ENCODE measurements at places on chromosomes 4 and X.

GRCh38 chr4:100657187-100657586, 139.4 kb upstream of the EMCN start:
- DNase-seq, result no peak

GRCh38 chr4:92451782-92452181, 148.0 kb downstream of the GRID2 start:
- DNase-seq, result no peak

DNA sequence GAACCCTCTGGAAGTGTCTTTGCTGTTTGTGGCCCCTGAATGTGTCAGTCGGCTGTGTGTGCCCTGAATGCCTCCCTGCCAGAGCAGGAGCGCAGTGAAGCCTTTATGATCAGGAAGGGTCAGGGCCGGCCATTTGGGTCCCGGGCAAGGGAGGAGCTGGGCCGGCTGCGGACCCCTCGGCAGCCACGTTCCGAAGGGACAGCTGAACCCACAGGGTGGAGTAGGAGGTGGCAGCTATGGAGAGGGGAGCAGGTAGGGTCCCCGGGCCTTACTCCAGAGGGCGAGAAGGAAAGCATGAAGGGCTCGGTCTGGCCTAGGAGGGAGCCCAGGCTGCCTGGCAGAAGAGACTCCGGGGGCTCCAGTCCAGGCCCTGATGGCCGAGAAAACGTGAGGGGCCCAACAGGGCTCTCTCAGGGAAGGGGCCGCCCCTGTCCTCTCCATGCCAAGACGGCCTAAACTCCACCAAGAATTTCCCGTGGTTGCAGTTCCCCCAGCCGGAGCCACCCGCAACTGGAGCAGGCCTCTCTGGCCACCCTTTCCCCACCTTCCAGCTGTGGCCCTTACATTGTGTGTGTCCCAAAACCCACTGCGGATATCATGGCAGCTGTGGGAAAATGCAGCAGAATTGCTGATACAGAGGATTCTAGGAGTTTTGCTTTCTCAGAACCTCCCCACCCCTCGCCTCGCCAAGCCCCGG, 182.2 kb upstream of the STK26 start:
- DNase-seq, result no peak

- peak; percentile 23 for DNase-seq
Measured at GRCh38 chrX:34877436-34877835, 65.2 kb upstream of the FAM47B start.

DNA sequence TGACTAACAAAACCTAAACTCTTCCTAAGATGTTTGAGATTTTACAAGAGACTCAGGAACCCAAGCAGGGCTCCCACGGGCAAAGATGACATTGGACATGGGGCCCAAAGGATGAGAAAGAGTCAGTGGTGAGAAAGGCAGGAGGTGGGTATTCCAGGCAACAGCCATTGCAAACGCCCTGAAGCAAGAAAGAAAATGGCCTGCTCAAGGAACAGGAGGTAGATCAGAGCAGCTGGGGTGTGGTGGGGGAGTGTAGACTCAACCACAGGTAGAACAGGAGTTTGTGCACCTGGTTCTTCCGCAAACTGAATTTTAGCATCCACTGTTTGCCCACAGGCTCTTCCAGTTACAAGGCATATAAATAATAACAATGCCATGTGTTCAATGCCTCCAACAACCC, 3.3 kb downstream of the PPP2R2C start:
- no peak for DNase-seq

DNA sequence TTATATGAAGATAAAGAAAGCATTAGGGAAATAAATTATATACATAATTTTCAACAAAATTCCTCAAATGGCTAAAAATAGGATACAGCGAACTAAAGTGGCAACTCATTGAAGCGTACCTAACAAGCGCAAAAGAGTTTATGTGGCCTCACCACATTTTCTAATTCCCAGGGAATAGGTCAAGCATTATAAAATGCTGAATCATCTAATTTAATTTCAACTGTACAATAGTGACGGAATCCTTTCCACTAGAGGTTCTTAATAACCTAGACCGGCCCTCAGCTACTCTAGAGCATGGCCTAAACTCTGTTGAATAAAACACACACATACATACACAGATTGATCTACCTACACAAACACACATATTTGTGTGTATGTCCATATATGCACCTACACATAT, 29.1 kb downstream of the CXXC4 start:
- DNase-seq, result no peak

DNA sequence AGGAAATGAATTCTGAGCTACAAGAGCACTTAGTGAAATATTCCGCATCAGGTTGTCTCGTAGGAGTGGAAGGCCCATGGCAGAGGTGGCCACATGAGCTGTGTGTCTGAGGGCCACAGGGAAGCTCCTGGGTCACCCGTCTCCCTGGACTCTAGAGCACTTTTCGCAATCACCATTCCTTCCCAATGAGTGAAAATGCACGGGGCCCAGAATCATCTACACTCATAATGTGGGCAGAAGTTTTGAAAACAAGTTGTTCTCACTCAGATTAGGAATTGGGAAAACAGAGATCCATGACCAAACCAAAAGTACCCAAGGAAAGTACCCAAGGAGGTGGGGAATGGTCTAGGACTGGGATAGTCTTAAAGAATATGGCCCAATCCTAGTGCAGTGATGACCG, 94.4 kb downstream of the SCD5 start:
- DNase-seq, result no peak

GRCh38 chr4:13782231-13782630, 154.7 kb upstream of the BOD1L1 start:
- DNase-seq, result no peak

DNA sequence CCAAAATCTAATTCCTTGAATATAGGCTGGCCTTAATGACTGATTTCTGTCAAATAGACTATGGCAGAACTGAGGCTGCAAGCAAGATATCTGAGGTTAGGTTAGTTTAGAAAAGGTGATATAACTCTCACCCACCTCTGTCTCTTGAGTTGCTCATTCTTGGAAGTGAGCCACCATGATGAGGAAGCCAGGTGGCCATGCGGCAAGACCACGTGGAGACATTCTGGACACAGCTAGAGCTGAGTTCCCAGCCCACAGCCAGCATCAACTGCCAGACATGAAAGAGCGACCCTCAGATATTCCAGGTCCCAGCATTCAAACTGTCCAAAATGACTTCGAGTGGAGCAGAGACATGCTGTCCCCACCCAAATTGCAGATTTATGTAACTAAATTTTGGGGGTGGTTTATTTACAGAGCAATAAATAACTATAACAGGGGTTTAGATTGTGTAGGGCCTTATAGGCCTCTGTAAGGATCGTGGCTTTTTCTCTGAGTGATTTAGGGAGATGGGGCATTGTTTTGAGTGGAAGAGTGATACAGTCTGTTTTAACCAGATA, 33.7 kb downstream of the USP53 start:
- peak; percentile 5 for DNase-seq

- DNase-seq, result no peak
Measured at GRCh38 chr4:41360921-41361793, 104.4 kb downstream of the UCHL1 start.

GRCh38 chr4:138445098-138445497, 202.9 kb upstream of the SLC7A11 start:
- DNase-seq, result peak; percentile 84

GRCh38 chr4:138409670-138410069, 167.5 kb upstream of the SLC7A11 start:
- DNase-seq, result no peak

GRCh38 chr4:182022909-182023308, 220.3 kb upstream of the TENM3 start:
- DNase-seq, result no peak

DNA sequence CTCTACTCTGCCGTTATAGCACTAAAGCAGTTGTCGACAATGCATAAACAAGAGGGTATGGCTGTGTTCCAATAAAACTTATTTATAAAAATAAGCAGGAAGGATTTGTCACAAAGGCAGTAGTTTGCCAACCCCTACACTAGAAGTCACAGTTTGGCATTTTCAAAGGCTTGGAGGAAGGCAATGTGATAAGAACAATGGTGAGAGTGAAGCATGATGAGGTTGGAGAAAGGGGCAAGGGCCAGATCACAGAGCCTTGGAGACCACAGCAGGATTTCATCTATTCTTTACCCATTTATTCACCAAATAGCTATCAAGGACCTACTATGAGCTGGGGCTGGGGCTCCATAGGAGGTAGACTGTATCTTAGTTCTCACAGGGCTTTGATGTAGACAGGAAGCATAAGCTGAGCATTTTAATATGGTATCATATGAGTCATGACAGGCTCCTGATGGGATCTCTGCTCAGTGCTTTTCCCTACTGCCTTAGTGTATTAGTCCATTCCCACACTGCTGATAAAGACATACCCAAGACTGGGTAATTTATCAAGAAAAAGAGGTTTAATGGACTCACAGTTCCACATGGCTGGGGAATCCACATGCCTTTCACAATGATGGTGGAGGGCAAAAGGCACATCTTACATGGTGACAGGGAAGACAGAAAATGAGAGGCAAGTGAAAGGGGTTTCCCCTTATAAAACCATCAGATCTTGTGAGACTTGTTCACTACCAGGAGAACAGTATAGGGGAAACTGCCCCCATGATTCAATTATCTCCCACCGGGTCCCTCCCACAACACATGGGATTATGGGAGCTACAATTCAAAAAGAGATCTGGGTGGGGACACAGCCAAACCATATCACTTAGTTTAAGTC, 58.9 kb downstream of the PPM1K start:
- no peak for DNase-seq

DNA sequence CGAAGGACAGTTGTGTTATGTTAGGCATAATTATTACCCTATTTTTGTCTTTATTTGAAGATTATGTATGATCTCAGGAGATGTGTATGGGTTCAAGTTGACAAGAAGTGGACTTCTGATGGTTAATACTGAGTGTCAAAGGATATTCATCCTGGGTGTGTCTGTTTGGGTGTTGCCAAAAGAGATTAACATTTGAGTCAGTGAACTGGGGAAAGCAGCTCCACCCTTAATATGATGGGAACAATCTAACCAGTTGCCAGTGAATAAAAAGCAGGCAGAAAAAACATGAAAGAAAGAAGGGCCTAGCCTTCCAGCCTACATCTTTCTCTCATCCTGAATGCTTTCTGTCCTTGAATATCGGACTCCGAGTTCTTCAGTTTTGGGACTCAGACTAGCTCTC, 332.6 kb downstream of the DTHD1 start:
- DNase-seq, result no peak
